ENCODE measurements at places on chromosomes 3 and 15.
A peak's percentile ranks its signal among the peaks of the same experiment; 100 is the strongest.

- DNase-seq = no peak
These were observed 570.9 kb upstream of the IL12A start for GRCh38 chr3:159417761-159418160.

- DNase-seq = no peak
These were observed 53.2 kb downstream of the FBN1 start for GRCh38 chr15:48592221-48592731.

- DNase-seq = no peak
These were observed 372.0 kb downstream of the NEK10 start for GRCh38 chr3:26997226-26997625.

- DNase-seq = no peak
These were observed 5.9 kb upstream of the MORF4L1 start for GRCh38 chr15:78866803-78867202.

DNA sequence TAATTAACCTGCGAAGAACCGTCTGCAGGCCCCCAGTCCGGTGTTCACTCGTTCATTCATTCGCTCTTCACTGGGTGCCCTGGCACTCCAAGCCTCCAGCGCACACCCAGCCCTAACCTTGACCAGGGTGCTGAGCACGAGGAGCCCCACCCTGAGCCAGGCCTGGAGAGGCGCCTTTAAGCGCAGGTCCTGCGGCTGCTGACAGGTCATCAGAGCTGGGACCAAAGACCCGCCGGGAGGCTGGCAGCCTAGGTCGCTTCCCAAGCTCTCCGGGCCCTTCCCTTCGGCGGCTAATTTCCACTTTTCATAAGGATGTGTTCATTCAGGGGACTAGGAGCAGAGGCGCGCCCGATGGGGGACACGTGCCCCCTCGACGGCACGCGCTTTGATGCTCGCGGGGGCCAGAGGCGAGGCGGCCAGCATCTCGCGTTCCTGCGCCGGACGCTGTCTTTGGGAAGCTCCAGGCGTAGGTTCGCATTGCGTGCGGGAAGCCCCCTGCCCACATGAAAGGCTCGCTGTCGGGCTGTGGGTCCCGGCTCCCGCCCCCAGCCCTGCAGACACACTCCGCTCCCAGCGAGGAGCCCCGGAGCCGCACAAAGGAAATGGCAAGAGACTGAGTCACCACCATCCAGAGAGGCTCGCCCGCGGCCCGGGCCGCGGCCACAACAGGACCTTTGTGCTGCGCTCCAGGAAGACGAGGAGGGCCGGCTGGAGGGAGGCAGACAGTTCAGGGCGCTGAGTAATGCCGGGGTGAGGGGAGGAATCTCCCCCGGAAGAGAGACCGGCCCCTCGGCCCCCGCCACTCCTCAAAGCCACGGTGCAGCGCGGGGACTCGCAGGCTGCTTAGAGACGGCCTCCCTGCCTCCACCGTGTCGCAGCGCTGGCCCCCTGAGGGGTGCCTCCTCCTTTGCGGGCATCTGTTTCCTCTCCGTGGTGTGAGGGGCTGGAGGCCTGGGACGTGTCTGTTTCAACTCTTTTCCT, 266.4 kb upstream of the HES1 start:
- DNase-seq = peak; percentile 53

GRCh38 chr3:105878061-105878460, 9.2 kb upstream of the CBLB start:
- no peak for DNase-seq

- no peak for DNase-seq
These were observed 28.5 kb downstream of the PLSCR4 start for GRCh38 chr3:146222204-146223046.

- DNase-seq = no peak
These were observed 299.8 kb upstream of the EPHA3 start for GRCh38 chr3:88807491-88808105.

DNA sequence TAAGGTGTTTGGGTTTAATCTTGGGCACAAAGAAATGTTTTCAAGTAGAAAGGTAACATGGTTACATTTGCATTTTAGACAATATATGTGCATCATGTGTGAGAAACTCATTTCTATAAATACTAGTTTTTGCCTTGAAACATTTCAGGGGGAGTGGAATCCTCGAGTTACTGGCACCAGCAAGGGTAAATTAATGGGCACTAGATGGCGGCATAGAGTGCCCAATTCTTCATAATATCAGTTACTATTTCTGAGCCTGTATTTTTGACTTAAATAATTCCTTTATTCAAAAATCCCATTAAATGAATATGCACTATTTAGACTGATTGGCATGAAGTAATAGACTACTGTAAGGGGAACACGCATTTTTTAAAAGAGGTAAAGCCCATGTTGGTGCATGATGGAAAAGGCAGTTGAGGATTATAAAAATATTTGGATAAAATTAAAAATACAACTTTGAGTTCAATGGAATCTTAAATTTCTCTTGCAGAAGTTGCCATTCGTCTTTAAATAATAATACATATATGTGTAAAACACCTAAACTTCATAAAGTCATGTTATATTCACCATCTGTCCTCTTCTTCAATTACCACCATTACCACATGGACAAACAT, 106.3 kb downstream of the ZBTB20 start:
- DNase-seq = no peak

DNA sequence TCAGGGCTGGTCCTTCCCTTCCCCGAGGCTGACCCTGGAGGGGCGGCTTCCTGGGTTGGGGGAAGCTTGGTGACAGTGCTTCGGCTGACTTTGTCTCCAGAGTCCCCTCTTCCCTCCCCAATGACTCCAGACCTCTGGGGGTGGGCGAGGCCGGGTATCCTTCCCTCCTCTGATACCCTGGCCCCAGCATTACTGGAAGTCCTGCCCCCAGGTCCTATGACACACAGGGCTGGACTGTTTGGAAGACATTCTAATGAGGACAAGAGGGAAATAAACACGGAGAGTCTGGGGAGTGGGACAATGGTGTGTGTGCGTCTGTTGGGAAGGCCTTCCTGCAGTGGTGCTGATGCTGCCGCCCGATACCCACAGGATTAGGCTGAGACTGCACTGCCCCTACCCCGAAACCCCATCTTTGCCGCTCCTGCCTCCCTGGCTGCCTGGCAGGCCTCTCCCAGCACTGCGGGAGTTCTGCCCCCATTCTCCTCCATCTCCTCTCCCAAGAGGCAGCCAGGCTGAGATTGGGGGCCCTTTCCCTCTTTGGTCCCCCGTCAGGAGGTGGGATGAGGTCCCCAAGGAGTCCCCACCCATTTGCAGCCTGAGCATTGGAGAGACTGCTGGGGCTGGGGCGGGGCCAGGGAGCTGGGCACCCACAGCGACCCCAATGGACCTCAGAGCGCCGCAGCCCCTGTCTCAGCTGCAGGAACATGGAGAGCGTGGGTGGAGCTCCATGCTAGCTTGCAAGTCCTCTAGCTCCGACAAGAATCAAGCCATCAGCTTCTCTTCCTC, 29.7 kb upstream of the FBLN2 start:
- DNase-seq = no peak

DNA sequence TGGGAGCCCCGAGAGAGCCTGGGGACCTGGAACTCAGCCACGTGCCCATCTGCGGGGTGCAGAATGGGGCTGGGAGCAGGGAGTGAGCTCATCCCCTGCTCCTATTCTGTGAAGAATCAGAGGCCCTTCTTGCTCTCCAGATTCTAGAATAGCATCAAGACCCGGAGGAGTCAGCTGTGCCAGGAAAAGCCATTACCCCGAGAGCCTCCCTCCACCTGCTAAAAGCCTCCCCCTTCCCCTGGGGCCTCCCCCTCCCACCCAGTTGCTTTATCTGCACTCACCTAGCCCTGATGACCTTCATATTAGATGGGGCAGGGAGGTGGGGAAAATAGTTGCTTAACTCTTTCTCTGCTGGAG, 23.1 kb downstream of the CCDC33 start:
- DNase-seq = no peak

- no peak for DNase-seq
These were observed 2.1 kb downstream of the ABHD10 start for GRCh38 chr3:111980716-111981456.

GRCh38 chr15:57376696-57377477, 582 bp downstream of the CGNL1 start:
- peak; percentile 31 for DNase-seq

GRCh38 chr15:41854443-41854842, 15.8 kb downstream of the PLA2G4B start:
- DNase-seq = no peak

GRCh38 chr3:177921153-177921552, 615.1 kb upstream of the KCNMB2 start:
- DNase-seq = no peak

DNA sequence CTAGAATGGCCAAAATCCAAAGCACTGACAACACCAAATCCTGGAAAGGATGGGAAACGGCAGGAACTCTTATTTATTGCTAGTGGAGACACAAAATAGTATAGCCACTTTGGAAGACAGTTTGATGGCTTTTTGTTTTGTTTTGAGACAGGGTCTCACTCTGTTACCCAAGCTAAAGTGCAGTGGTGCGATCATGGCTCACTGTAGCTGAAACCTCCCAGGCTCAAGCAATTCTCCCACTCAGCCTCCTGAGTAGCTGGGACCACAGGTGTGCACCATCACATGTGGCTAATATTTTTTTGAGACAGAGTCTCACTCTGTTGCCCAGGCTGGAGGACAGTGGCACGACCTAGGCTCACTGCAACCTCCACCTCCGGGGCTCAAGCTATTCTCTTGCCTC, 27.3 kb upstream of the GPR160 start:
- DNase-seq = no peak

DNA sequence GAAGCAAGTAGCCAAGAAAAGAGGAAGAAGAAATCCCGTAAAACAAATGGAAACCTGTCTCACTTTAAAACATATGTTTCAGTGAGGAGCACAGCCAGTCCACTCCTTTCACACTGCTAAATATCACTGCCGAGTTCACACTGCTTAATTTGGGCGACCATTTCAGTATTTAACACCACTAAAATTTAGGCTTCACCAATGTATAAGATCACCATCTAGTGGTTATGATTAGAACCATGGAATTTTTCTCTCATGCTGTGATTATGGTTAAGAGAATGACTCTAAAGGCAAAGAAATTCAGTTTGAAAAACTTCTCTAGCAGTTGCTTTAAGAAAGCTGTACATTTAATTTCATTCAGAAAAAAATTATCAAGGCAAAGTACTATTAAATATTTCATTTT, 16.6 kb downstream of the SLC4A7 start:
- no peak for DNase-seq

DNA sequence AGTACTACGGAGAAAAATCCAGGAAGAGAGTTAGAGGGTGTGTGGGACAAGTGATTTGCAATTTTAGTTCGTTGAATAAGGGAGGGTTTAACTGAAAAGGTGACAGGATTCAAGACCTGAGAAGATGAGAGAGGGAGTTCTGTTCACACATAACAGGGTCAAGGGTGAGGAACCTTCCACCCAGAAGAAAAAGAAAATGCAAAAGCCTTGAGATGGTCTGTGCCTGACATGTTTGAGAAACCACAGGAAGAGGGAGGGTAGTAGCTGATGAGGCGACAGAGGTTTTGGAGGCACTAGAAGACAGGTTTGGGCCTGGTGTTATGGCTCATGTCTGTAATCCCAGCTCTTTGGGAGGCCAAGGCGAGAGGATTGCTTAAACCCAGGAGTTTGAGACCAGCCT, 591 bp upstream of the SLC25A20 start:
- DNase-seq = no peak

DNA sequence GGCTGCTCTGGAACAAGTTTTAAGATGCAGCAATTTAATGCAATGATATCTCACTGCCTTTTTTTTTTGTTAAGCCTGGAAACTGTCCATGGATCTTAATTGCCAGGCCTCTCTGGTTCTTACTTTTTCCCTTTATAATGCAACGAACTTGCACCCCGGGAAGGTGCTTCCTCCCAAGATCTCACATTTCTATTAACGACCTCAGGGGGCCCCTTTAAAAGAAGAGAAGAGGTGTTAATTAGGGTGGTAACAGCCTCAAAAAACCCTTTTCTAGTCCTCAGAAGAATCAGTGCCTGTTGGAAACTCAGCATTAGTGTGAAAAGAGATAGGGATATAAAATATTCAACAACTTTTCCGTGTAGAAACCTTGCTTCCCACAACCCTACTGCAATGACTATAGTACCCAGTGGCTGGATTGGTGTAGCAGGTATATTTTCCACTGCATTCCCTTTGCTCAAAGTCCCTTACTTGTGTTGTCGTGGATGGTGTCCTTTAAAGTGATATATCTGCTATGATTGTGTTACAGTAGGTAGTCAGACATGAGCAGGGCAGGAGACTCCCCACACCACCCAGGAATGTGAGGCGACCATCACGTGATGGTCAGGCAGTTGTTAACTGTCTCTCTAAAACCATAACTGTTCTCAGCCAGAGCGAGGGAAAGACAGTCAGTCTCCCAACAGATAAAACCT, 121.8 kb downstream of the CTNNB1 start:
- DNase-seq = no peak

Measured in left ventricle myocardium inferior (tissue), 1 donor.